ENCODE measurements at places on chromosomes 3 and 15.

GRCh38 chr15:25481208-25481859 lies 42.5 kb upstream of the UBE3A start:
- no peak for DNase-seq

DNA sequence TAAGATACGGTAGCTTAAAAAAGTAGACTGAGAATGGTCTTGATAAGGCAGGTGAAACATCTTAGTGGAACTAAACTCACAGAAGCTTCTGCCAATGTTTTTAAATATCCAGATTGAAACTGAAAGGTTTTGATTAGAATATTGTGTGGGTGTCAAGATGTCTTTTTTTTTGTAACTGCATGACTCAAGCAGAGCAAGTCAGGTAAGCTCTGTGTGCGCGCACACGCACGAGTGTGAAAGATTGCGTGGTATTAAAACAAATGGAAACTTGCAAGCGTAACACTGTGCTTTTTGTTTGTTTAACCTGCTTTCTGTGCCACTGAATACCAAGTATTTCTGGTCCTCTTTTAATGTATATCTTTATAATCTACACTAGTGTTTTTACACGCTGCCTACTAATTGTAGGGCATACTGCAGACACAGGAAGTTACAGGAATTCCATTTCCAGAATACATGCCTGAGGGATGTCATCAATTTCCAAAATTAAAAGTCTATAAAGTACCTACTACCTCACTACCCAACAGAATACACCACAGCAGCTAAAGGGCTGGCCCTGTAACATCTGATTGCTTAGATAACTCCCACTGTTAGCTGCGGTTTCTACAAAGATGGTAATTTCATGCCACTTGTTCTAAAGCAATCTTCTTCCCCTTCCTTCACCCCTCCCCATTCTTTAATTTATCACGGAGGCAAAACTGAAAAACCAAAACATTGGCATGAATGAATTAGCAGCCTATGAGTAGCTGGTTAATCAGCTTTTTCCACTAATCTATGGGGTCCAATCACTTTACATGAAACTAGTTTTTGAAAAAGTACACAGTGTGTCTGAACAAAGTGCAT lies 472.8 kb downstream of the SHQ1 start:
- peak; percentile 25 for DNase-seq

GRCh38 chr3:116969135-116969534 lies 259.6 kb downstream of the TUSC7 start:
- DNase-seq = no peak

GRCh38 chr3:107452436-107452835 lies 70.3 kb upstream of the BBX start:
- no peak for DNase-seq

DNA sequence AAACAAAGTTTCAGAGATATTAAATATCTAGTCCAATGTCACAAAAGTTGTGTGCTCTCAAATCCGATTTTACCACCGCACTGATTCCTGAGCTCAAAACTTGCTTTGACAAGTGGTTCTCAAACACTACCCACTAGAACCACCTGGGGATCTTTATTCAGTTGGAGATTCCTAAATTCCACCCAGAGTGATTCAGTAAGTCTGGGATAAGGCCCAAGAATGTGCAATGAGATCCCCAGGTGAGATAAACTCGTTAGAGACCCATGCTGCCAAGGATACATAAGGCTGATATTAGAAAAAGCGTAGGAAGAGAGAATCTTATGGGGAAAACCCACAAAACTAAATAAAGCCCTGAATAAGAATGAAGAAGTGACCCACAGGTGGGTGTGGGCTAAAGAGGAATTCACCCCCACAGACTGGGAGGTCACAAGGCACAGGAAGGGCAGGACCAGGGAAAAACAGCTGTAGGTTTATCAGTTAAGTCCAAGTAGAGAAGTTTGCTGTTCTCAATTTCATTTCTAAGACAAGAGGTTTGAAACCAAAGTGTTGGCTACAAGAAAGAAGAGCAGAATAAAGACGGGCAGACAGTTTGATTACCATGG lies 11.5 kb upstream of the RPS17 start:
- DNase-seq = no peak

- DNase-seq = no peak
Observed at GRCh38 chr15:70264014-70264582, 166.4 kb upstream of the TLE3 start.

- DNase-seq = no peak
Observed at GRCh38 chr3:64138046-64138445, 87.2 kb downstream of the PRICKLE2 start.

DNA sequence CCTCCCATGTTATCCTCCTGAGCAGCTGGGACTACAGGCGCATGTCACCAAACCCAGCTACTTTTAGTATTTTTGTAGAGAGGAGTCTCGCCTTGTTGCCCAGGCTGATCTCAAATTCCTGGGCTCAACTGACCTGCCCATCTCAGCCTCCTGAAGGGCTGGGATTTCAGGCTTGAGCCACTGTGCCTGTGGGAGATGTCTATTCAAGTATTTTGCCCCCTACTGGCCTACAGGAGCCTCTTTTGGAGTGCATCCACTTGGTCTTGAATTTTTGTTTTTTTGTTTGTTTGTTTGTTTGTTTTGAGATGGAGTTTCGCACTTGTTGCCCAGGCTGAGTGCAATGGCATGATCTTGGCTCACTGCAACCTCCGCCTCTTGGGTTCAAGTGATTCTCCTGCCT lies 3.2 kb upstream of the DHX30 start:
- DNase-seq = no peak

GRCh38 chr15:73711526-73711925 lies 27.3 kb downstream of the CD276 start:
- DNase-seq = no peak

DNA sequence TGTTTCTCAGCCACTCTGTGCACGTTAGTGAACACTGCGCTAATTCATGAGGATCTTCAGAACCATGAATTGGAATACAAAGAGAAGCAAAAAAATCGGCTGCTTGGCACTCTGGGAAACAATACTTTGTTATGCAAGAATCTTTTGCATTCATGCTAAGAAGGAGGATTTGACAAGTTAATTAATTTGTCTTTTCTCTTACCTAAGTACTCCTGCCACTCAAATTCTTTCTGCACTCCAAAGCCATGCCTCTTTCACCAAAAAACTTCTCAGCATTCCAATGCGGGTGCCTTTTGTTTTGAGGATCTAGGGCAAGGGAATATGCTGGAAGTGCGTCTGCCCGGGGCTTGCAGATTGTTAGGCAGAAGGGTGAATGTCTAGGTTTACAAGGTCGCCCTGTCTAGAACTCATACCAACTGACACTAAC lies 11.3 kb upstream of the KAT2B start:
- DNase-seq = no peak

DNA sequence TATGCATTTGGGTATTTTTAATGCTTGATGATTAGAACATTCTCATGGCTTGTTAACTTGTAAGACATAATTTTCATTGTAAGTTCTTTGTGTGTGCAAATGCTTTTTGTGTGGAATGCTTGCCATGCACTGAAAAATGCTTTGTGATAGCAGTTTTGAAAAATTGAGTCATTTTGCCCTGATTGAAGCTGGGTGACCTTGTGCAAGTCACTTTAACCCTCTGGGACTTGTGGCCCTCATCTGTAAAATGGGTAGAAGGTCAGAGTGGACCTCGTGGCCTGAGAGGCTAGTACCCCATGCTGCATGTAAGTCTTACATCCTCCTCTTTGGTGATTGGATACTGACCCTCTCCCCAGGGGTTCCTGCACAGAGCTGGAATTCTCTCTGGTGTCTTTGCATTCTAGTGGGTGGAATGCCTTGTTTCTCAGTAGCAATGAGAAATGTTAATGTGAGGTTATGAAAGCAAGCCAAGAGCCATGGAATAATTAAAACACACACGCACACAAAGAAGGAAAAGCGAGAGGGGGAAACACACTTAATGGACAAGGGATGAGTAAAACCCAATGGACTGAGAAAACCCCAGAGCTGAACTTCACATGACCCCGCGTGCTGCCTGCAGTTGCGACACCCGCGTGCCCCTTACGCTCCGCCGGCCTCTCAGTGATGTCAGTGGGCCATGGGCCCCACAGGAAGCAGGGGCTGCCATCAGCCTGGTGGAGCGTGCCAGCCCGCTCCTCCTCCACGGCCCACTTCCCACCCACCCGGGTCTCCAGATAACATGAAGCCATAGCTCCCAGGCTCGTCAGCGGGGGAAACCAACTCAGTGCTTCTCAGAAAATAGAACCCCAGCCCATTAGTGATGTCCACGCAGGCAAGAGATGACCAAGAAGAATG lies 44.0 kb downstream of the SMAD3 start:
- DNase-seq = no peak

GRCh38 chr3:194585880-194586281 lies 47.3 kb downstream of the TMEM44 start:
- no peak for DNase-seq

GRCh38 chr15:51798281-51798680 lies 31.2 kb upstream of the TMOD3 start:
- DNase-seq = no peak

GRCh38 chr3:28291577-28291976 lies 50.2 kb downstream of the CMC1 start:
- DNase-seq = no peak

GRCh38 chr3:47473391-47473790 lies 2.4 kb downstream of the SCAP start:
- no peak for DNase-seq

- DNase-seq = no peak
Observed at GRCh38 chr15:56736881-56737707, 3.8 kb upstream of the ZNF280D start.

DNA sequence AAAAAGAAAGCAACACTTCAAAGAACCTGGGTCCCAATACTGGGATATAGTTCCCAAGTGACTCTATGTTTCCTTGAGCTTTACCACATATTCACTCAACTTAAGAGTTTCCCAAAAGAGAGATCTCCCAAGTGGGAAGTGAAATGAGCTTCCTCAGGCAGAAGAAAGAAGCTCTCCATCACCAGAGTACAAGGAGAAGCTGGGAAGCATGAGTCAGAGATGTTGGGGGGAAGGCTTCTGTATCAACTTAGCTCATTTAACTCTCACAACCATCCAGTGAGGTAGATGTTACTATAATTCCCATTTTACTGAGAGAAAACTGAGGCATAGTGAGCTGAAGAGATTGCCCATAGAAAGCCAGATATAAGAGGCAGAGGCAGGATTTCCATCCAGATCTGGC lies 47.0 kb upstream of the TRIM42 start:
- DNase-seq = no peak
